CD14-positive monocyte (primary cell): ENCODE measurements at places on chromosomes 2 and 18.

GRCh38 chr2:168912901-168913369, 11.8 kb downstream of the G6PC2 start:
- peaks cover 5% of the 10 kb centered on the region for H3K4me1 ChIP-seq
- H3K27ac ChIP-seq = no peak overlapping the region
- no peak for DNase-seq

- H3K27ac ChIP-seq = no peak overlapping the region
- no peaks in the 10 kb centered on the region for H3K27me3 ChIP-seq
- DNase-seq = peak; percentile 19
- H3K36me3 ChIP-seq = no peaks in the 10 kb centered on the region
- peaks cover 10% of the 10 kb centered on the region for H3K4me1 ChIP-seq
These were observed 227.0 kb upstream of the SMAD7 start for GRCh38 chr18:49177812-49178211.

DNA sequence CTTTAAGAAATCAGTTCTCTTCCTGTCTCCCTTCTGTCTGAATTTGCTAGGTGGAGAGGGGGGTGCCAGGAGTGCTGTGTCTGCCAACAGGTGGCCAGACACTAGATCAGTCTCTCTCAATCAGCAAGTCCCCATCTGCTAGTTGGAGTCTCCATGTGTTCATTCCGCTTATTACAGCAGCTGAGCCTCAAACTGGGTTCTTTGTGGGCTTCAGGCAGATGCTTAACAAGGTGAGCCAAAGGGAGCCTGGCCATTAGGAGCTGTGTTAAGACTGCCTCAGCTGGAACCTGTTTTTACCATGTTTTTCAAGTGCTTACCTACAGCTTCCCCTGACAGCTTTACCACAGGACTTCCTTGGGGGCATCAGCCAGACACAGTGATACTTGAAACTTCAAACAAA, 401.9 kb downstream of the LRP1B start:
- H3K27ac ChIP-seq = no peak overlapping the region
- no peak overlapping the region for H3K4me3 ChIP-seq
- no peak for DNase-seq
- H3K27me3 ChIP-seq = no peaks in the 10 kb centered on the region
- H3K4me1 ChIP-seq = no peaks in the 10 kb centered on the region

GRCh38 chr2:144937910-144938709, 418.2 kb upstream of the ZEB2 start:
- H3K27ac ChIP-seq = no peak overlapping the region
- peaks cover 7% of the 10 kb centered on the region for H3K4me1 ChIP-seq
- no peaks in the 10 kb centered on the region for H3K36me3 ChIP-seq
- no peaks in the 10 kb centered on the region for H3K27me3 ChIP-seq

DNA sequence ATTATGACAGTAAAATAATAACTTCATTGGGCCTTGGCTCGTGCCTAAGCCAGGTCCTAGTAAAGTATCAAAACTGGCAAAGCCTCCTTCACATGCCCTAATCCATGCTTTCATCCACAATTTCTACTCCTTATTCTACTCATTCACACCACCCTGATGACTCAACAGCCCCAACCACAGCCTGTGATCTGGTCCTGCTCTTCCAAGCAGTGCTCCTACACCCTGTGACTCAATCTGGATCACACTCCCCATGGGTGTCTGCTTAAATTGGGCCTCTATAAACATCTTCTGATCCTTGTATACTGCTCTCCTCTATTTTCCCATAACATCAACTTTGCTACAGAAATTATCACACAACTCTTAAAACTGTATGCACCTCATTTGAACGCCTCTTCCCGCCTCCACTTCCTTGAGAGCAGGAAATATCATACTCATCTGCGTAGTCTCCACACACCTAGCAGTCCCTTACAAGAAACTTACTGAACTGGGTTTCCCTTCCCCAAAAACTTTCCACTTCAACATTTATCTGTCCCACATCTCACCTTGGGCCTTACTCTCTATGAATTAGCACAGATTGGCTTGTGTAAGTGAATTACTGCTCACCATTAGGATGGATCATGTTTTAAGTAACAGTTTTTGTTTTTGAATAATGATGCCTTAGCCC, 15.9 kb downstream of the GTF3C3 start:
- peaks cover 99% of the 10 kb centered on the region for H3K36me3 ChIP-seq
- no peak for DNase-seq
- no peaks in the 10 kb centered on the region for H3K4me1 ChIP-seq
- no peaks in the 10 kb centered on the region for H3K27me3 ChIP-seq

DNA sequence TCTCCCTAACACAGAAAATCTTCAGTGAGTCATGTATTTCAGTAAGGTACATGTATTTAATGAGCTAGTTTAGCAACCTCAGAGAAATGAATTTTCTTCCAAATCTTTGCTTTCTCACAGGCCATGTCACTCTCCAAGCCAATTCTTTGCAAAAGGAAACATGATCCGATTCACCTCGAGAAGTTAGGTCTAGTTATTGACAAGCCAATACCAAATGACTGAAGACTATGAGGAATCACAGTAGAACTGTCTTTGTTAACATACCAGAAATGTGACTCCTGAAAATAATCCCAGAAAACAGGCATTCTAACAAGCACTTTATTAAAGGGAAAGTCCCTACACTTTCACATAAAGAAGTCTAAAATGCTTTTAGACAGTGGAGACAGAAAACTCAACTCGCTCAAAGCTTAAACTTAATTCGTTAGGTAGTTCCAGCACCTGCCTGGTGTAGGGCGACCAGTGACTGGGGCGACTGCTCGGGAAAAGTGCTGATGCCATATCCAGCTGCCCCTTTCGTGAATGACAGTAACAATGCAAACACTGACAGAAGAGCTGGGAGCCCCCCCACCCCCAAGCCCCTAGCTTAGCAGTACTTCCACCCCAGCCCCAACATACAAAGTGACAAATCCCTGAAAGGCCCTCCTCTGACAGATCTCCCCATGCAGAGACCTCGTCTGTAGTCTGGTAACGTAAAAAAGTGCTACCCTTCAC, 1.8 kb downstream of the MEMO1 start:
- no peak for DNase-seq
- peak overlapping the region; percentile 82 for H3K27ac ChIP-seq
- H3K4me1 ChIP-seq = peaks cover 42% of the 10 kb centered on the region
- H3K27me3 ChIP-seq = no peaks in the 10 kb centered on the region

- peak overlapping the region; percentile 48 for H3K27ac ChIP-seq
- H3K4me3 ChIP-seq = no peak overlapping the region
- H3K27me3 ChIP-seq = no peaks in the 10 kb centered on the region
- H3K4me1 ChIP-seq = peaks cover 49% of the 10 kb centered on the region
- no peaks in the 10 kb centered on the region for H3K36me3 ChIP-seq
These were observed 3.4 kb upstream of the DUSP2 start for GRCh38 chr2:96148410-96149217.

GRCh38 chr2:112583497-112584133, 794 bp upstream of the CHCHD5 start:
- H3K27ac ChIP-seq = peak overlapping the region; percentile 99
- no peak for DNase-seq
- H3K36me3 ChIP-seq = peaks cover 7% of the 10 kb centered on the region
- peak overlapping the region; percentile 44 for H3K4me3 ChIP-seq
- H3K4me1 ChIP-seq = peaks cover 24% of the 10 kb centered on the region
- no peaks in the 10 kb centered on the region for H3K27me3 ChIP-seq

GRCh38 chr2:219266232-219266631, 12.5 kb upstream of the TUBA4A start:
- no peak for DNase-seq
- no peak overlapping the region for H3K27ac ChIP-seq
- no peaks in the 10 kb centered on the region for H3K27me3 ChIP-seq
- H3K4me1 ChIP-seq = no peaks in the 10 kb centered on the region
